ENCODE measurements at places on chromosomes 2 and 18.
A peak's percentile ranks its signal among the peaks of the same experiment; 100 is the strongest.

- DNase-seq = peak; percentile 10
Observed at GRCh38 chr2:138829326-138829919, 49.2 kb upstream of the NXPH2 start.

GRCh38 chr2:136005462-136006196 is 20.2 kb upstream of the DARS1 start:
- DNase-seq = no peak

GRCh38 chr2:232850039-232850438 is 20.0 kb upstream of the SNORC start:
- no peak for DNase-seq

DNA sequence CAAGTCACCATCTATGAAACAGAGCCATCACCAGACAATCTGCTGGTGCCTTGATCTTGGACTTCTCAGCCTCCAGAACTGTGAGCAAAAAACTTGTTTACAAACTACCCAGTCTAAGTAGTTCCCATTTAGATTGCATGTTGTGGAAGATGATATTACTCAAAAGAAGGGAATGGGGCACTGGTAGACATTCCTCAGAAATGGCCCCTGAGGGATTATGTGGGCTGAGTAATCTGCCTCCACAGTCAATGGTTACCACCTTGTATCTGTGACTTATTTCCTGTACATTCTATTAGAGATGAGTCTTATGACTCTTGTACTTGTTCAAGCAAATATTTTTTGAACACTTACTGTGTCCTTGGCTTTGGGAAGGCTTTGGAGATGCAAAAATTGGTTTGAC is 160.4 kb downstream of the NUP35 start:
- no peak for DNase-seq

DNA sequence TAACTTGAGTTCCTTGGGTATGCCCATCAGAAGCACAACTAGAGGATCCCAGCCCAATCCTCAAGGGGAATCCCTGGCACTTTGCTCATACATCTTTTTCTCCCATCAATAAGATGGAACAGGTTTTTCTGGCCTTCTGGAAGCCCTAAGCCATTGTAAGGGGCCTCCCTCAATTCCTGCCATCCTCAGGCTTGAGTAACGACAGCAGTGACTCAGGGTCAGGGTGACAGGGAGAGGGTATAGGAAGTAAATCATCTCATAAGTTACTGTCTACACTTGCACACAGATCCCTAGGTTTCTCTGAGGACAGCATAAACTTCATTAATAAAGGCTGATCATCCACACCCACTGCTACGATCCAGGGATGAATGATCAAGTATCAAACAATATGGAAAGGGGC is 35.0 kb downstream of the AMER3 start:
- DNase-seq = no peak

DNA sequence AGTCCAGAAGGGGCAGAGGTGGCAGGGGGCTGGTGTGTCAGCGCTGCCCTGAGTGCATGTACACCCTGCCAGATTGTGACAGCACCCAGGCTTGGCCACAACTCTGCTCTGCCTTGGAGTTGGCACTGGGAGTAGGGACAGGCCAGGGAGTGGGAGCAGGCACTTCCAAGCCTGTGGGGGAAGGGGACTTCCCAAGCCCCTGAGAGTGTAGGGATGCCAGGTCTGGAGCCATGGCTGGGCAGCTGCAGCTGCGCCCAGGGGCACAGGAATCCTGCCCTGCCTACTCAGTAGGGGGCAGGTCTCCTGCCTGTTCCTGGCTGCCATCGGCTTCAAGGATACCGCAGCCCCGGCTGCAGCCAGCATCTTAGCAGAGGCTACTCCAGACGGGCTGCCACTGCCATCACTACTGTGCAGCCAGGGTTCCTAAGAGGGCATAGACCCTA is 109.4 kb downstream of the CALCRL start:
- DNase-seq = no peak

DNA sequence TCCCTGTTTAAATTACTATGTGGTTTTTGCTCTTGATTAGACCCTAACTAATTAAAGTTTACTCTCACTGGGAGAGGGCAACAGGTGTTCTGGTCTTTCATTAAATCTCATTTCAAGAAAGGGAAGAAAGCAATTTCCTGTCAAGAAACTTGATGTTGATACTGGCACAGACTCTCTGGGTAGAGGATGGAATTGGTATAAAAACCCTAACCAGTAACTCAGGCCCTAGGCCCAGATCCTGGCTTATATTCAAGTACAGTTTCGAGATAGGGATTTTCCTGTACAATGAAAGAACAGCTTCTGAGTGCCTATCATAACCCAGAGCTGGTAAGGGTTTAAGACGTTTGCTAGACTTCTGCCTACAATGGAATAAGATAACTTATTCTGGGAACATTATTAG is 61.6 kb upstream of the ACYP2 start:
- DNase-seq = no peak

DNA sequence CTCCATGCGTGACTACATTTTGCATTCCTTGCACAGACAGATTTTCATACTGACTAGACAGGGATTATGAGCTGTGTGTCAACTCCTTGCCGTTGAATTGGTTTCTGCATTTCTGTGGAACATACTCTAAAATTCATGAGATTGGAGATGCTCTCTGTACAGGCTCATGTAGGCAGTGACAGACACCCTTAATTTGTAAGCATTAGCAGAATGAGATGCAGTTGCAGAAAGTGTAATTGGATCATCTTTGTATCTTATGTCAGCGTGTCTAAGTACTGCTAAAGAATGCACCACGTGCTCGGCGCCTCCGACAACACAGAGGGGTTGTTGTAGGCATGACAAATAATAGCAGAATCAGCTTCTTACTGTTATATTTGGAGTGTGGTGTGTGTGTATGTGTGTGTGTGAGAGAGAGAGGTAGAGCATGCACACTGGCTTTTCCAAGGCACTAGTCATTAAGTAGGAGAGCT is 212.4 kb downstream of the CMPK2 start:
- DNase-seq = no peak

DNA sequence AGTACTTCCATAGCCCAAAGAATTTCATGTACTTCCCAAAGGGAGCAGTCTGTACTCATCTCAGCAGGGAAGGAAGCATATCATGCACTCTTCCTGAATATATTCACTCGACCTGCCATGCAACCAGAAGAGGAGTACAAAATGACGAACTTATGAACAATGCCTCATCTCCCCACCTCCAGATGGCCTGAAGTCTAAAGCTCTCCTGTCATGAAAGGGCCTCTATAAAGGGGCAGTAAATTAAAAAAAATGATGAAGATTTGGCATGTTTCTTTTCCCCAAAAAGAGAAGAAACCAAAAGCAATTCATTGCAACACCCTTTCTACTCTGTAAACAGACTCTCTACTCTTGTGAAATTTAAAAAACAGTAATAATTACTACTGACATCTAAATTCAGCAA is 1601.1 kb downstream of the LRP1B start:
- DNase-seq = no peak

GRCh38 chr18:61991201-61991600 is 98.4 kb upstream of the RNF152 start:
- DNase-seq = peak; percentile 40

Data from fibroblast of lung (primary cell).